ENCODE measurements at places on chromosomes 3 and 15.

GRCh38 chr3:152780553-152780952, 54.4 kb upstream of the P2RY1 start:
- no peak for DNase-seq

- no peak for DNase-seq
These were observed 233.5 kb upstream of the DCBLD2 start for GRCh38 chr3:99134986-99135385.

- no peak for DNase-seq
These were observed 300.2 kb upstream of the TRIM42 start for GRCh38 chr3:140377644-140378043.

- DNase-seq = no peak
These were observed 1.9 kb downstream of the PCLAF start for GRCh38 chr15:64379216-64379960.

GRCh38 chr3:65484964-65485363, 553.8 kb downstream of the MAGI1 start:
- no peak for DNase-seq

GRCh38 chr3:188590557-188590956, 436.6 kb downstream of the LPP start:
- DNase-seq = no peak

DNA sequence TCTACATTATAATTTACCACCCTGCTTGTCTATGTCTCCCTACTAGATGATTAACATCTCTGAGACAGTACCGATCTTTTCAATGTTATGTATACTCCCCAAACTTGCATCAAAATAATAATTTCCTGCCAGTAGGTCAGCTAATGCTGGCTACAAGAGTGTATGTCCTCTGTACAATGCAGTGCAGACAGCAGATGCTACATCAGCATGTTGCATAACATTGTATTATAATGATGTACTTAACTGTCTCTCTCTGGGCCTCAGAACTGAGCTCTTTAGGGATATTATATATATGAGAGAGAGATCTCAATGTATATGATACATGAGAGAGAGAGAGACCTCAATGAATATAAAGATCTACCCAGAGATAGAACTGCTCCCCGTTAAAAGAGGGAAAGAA, 456.6 kb downstream of the SHQ1 start:
- DNase-seq = no peak

DNA sequence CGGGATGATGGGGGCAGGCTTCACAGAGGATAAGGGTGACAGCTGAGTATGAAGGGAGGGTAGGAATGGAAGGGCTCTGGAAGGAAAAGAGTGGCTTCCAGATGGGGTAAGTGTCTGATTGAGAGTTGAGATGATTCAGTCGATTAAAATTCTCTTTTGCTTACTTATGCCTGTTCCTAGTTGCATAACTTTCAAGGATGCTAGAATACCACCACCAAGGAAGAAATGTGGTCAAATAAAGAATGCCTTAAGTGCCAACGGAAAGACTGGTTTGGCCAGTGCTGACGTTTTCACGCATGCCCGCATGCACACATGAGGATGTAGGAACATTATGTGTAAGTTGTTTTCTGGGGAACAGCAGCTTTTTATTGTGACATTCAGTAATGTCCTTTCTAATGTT, 263.4 kb upstream of the WNT5A start:
- no peak for DNase-seq

- no peak for DNase-seq
These were observed 106.0 kb upstream of the TRIM42 start for GRCh38 chr3:140571836-140572235.

DNA sequence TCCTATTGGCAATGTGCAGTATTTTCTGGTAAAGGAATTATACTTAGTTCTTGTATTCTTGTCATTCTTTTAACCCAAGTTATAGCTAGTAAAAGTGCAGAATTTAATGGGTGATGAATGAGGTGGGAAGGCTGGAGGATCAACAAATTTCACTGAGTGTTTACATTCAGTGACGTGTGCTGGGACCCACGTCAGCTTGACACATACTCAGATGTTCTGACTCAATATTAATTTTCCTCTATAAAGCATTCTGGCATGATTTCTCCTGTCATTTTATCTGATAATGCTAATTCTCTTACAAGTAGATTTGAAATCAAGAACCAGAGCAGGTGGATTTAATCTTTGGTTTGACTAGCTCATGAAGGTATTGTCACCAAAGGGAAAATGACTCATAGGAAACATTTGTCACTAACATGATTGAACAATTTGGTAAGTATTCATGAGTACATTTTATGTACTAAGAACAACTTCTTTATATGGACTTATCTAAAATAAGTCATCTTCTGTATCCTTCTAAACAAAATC, 71.0 kb upstream of the SYNPR start:
- DNase-seq = no peak

DNA sequence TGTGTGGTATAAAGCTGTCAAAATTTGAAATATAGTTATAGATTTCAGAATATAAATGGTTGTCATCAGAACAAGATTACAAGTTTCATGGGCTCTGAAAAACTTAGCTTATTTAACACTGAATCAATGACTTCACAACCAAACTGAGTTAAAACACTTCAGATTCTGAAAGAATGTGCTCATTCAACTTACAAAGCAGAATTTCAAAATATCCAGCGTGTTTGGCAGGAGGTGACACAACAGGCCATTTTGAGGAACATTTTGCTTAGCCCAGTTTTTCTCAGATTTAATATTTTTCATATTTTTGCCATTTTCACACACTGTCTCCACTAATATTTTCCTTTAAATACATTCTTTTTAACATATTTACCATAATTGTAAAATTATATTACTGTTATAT, 781.1 kb downstream of the TUSC7 start:
- DNase-seq = no peak

GRCh38 chr3:40990062-40990456, 209.2 kb upstream of the CTNNB1 start:
- no peak for DNase-seq

DNA sequence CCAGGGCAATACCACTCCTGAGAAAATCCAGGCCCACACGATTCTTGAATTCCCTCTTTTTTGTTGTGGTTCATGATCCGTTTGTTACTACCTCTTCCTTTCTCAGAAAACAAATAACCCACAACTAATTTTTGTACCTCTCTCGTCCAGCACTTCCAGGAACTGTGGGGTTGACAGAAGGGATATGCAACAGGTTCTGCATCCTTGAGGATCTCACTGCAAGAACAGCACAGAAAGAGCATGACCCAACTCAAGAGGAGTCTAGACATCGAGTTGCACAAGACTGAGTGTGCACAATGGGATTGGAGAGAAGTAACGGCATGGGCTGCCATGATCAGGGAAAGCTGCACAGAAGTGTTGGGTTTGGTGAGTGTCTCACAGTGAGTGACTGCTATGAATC, 533.3 kb downstream of the SOX2 start:
- no peak for DNase-seq

DNA sequence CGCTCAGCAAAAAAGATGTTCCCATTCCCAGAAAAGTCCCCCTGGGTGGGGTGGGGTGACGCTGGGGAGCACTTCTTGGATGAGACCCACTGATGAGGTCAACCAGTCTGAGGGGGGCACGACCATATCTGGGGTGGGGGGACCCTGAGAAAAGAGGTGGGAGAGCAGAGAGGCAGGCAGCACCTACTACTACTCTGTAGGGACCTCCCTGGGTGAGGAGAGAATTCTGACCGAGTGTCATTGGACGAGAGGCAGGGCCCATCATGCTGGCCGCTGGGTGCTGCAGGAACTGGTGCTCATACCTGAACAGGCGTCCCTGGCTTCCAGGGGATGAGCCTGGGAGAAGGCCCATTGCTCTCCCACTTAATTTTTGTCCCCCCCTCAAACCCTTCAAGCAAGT, 158.8 kb downstream of the KLF13 start:
- DNase-seq = no peak

- no peak for DNase-seq
These were observed 389 bp downstream of the ARPC4 start for GRCh38 chr3:9793161-9793781.

DNA sequence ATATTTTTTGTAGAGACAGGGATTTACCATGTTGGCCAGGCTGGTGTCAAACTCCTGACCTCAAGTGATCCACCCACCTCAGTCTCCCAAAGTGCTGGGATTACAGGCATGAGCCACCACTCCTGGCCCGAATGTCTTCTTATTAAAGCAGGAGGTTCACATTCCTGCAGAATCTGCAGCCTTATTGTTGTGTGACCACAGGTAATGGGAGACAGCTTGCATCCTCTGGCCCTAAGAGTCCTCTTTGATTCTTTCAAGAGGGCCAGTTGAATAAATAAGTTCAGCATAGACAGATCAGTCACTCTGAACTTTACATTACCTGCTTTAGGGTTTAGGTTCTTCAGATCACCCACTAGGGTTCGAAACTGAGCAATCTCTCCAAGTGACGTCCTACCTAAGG, 172.9 kb upstream of the TOPAZ1 start:
- no peak for DNase-seq

GRCh38 chr3:74282202-74282601, 332.3 kb downstream of the CNTN3 start:
- DNase-seq = no peak

- no peak for DNase-seq
These were observed 18.4 kb downstream of the TFRC start for GRCh38 chr3:196063456-196063855.

DNA sequence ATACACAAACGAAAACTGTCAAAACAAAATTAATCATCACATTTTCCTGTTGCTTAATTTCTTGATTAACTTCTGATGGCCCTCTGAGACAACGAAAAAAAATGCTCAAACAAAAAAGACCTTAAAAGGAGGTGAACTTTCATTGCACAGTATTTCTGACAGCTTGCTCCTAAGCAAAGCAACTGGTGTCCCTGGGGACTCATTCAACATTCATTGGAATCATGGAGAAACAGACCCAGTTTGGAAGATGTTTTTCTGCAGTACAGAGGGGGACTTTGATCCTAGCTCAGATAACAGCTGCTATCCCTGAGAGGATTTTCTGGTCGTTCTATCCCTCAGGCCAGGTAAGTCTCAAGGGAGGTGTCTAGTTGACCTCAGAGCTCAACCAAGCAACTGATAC, 378.7 kb upstream of the ATP11B start:
- DNase-seq = no peak

DNA sequence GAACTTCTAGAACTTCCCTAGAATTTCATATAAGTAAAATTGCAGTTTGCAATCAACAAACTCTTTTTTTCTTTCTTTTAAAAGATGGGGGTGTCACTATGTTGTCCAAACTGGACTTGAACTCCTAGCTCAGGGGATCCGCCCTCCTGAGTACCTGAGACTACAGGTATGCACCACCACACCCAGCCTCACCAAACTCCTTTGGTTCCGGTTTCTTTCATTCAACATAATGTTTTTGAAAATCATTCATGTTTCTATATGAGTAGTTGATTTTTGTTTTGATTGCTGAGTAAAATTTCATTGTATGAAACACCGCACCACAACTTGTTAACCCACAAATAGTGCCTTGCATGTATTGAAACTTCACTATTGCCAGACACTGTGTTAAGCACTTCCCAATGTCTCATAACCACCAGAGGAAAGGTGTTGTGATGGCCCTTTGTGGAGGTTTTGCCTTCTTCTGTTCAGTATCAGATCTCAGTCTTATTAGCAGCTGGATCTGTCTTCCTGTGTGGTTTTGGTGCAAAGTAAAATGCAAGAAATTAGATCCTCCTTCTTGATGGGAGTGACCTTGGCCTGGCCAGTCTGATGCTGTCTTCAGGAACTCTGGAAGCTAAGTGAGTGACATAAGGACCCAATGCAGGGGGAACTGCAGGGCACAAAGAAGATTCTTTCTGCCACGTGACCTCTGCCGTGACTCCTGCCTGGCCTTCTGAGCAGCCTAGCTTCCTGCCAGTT, 78.8 kb upstream of the UBE2E1 start:
- DNase-seq = no peak

DNA sequence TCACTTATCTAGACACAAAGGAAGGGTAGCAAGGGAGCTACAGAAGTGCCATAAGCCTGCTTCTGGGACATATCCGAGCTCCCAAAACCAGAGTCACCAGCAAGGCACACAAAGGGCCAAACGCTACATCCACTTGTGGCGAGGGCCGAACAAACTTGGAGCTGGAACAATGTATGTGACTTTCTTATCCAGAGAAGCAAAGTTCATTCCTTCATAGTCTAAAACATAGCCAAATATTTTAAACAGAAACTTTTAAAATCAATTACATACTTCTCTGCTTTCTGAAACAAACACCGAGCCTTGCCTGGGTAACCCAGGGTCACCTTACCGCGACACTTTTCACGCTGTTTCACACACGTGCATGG, 15.9 kb downstream of the ZXDC start:
- no peak for DNase-seq

DNA sequence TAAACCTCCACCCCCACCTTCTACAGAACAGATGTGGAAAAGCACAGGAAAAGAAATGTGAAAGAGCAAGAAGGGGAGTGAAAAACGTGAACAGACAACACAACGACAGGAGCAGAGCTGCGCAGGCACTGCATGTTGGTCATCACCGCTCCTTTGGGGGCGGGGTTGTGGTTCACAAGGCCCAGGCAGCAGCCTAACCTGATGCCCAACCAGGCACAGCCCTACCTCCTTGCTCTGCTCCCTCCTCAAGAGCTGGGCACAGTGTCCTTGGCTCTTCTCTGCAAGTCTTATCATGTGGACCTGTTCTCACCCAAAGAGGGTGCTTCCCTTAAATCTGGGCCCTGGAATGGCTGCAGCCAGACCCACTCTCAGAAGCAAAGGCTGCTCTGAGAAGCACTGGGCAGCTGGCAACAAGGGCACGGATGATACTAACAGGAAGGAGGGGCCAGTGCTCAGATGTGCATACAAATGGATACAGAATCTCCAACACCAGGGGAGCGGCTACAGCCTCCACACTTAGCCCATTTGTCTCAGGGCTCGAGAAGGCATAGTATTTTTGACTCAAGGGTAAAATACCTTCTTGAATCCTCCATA, 64.6 kb downstream of the DHX30 start:
- DNase-seq = no peak

DNA sequence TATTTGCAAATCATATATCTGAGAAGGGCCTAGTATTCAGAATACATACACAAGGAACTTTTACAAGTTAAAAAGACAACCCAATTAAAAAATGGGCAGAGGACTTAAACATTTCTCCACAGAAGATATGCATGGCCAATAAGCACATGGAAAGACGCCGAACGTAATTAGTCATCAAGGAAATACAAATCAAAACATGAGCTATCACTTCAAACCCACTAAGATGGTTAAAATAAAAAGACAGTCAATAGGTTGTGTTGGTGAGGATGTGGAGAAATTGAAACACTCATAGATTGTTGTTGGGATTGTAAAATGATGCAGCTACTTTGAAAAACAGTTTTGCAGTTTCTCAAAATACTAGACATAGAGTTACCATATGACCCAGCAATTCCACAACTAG, 61.2 kb upstream of the NEO1 start:
- DNase-seq = no peak

DNA sequence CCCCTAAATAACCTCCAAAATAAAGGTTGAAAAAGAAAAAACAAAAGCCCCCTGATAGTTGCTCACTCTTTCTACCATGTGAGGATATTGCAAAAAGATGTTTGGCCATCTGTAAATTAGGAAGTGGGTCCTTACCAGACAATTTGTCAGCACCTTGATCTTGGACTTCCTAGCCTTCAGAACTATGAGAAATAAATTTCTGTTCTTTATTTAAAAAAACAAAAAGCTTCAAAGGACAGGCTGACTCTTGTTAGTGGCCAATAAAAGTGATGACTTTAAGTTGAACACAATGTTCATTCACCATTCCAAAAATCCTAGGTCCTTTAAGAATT, 103.5 kb downstream of the CBLB start:
- no peak for DNase-seq

- no peak for DNase-seq
These were observed 180.7 kb upstream of the TTC14 start for GRCh38 chr3:180421221-180421620.

GRCh38 chr15:85475711-85476110, 95.3 kb downstream of the AKAP13 start:
- DNase-seq = no peak

GRCh38 chr15:70528816-70529215, 234.5 kb downstream of the UACA start:
- no peak for DNase-seq

All from stimulated activated CD8-positive, alpha-beta memory T cell treated with anti-CD3 and anti-CD28 coated beads, Interleukin-15, amount 100 ng/mL, for 4 hours (primary cell).